ENCODE measurements at places on chromosomes 7 and 10. TPM values are rescaled to one million over a fixed set of nuclear protein-coding genes. Genes with fewer than 3 reads are reported as not detected.

ZNF804B gene
- total RNA-seq, result not detected

SUN3 gene
- total RNA-seq, result not detected

DNA sequence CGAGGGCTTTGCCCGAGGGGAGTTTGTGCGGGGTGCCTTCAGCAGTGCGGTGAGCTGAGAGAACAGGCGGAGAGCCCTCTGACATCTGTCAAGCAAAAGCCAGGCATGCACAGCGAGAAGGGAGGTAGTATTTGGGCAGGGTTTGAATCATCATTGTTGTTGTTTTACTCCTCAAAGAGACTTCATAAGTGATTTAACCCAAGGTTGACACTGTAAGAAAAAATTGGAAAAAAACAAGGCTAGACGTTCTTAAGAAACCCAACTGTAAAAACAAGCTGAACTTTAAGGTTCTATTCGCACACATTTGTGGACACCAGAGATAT lies 1.3 kb downstream of the ADAM22 start:
- no peak for DNase-seq

PTEN gene
- 172 TPM for total RNA-seq

VAX1 gene
- total RNA-seq, result not detected

LRRC17 gene
- total RNA-seq, result 0.34 TPM

- DNase-seq, result peak; percentile 50
These were observed 5.6 kb upstream of the MEST start for GRCh38 chr7:130486114-130486953.

- no peak for DNase-seq
These were observed 159.9 kb downstream of the CAMK1D start for GRCh38 chr10:12509016-12509793.

TUBAL3 gene
- not detected for total RNA-seq

SYT15B gene
- total RNA-seq, result 0.12 TPM

- no peak for DNase-seq
These were observed 112.0 kb downstream of the NPTX2 start for GRCh38 chr7:98729121-98729520.

- peak; percentile 27 for DNase-seq
These were observed 44.3 kb downstream of the MACC1 start for GRCh38 chr7:20172736-20173334.

GRCh38 chr10:5666008-5666840 lies at the start of gene ASB13:
Gene ASB13, minus strand, starts transcription at chr10:5666595. Its CDS starts 44 bp downstream, at chr10:5666551.
- peak; percentile 44 for DNase-seq

KCND2 gene
- not detected for total RNA-seq

SFXN2 gene
- total RNA-seq, result 22.1 TPM

DNA sequence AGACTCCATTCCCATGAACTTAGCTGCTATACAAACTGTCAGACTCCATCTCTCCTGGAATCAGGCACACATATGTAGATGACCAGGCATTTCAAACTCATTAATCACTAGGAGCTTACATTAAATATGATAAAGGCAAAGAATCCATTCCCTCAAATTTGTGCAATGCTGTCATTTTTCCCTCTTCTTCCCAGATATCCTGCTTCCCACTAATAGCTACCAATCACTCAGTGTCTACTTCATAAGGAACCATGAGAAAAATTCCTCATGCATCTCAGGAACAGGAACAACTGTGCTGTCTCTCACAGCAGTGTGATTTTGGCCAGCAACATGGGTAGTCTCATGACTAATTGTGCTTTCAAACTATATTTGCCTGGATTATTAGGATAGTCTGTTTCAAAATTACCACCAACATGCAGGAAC lies 133.9 kb downstream of the DKK1 start:
- no peak for DNase-seq

HOXA7 gene
- total RNA-seq, result not detected

Measured in activated B cell treated with CpG ODN at 0.5 μM for 24 hours (primary cell).